Kidney capillary endothelial cell (primary cell): ENCODE measurements at places on chromosomes 3 and 15.

- DNase-seq, result no peak
Measured at GRCh38 chr3:175199961-175200360, 340.8 kb downstream of the NAALADL2 start.

GRCh38 chr3:133384331-133385027, 15.4 kb upstream of the BFSP2 start:
- peak; percentile 62 for DNase-seq

DNA sequence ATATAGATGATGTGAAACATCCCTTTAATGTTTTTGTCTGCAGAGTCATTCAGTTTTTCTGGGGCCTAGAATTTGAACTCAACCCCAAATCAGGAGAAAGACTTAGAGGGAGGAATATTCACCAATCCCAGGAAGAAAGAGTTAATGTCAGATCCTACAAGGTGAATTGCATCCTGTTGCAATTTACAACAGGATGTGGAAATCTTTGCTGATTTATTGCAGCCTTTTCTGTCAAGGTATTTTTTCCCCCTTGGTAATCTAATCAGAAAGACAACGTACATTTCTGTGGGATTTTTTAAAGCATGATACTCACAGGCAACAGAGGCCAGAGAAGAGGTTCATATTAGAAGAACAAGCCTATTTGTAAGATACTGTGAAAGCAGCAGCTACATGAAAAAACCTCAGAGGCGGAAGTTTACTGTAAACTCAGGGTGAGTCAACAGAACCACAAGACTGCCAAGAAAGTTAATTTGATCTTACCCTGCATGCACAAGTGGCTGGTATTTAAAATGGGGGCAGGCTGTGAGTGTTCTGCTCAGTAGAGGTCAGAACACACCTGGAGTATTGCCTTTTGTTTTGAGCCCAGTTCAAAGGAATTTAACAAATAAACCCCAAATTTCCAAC, 531.9 kb downstream of the AGBL1 start:
- peak; percentile 63 for DNase-seq

GRCh38 chr15:70127288-70127746, 29.6 kb upstream of the TLE3 start:
- DNase-seq, result peak; percentile 83

GRCh38 chr3:146124126-146124801, 36.7 kb downstream of the PLOD2 start:
- DNase-seq, result no peak

- no peak for DNase-seq
Measured at GRCh38 chr3:166810741-166811445, 569.2 kb downstream of the ZBBX start.

DNA sequence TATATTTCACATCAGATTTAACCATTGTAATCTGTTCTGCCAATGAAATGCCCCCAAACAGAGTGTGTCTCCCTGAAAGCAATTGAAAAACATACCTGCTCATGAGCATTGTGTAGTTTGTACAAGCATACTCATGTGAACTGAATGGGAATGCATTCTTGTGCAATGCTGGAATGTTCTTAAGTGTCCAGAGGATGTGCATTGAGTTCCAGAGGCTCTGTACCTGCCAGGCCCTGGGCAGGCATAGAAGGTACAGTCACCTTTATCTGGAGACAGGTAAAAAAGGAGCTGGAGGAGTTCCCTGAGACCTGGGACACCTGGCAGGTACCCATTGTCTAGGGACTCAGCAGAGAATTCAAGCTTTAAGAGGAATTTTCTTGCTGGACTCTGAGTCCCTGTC, 2.8 kb downstream of the MRAS start:
- no peak for DNase-seq

DNA sequence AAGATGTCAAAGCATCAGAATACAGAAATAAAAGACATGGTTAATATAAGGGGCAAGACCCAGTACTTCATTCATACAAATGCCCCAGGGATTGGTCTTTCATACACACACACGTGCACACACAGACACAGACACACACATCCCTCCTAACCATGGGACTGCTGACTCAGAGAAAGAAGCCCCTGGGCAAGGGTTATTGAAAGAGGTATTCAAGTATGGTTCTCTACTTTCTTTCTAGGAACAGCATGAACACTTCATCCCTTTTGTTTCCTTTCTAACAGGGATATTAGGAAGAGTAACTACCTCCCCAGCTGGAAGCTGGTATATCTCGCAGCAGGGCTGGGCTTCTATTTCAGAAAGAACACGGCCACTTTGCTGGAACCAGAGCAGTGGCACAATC, 33.2 kb upstream of the ZFAND6 start:
- no peak for DNase-seq

GRCh38 chr15:91491101-91491950, 362.2 kb upstream of the SLCO3A1 start:
- DNase-seq, result no peak

DNA sequence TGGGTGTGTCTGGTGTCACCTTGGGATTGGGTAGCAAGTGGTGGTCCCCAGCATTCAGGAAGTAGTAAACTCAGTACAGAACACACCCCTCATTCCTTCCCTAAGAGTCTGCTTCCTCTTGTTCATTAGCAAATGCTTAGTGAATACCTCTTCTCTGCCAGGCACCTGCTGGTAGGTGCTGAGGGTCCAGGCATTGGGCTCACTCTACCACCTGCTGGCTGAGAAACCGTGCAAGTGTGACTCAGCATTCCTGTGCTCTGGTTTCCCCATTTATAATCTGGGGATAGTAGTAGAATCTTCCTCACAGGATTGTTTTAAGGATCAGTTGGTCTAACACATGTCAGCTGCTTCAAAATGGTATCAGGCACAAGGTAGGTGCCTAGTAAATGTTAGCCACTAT, 4.8 kb downstream of the SHF start:
- DNase-seq, result no peak

DNA sequence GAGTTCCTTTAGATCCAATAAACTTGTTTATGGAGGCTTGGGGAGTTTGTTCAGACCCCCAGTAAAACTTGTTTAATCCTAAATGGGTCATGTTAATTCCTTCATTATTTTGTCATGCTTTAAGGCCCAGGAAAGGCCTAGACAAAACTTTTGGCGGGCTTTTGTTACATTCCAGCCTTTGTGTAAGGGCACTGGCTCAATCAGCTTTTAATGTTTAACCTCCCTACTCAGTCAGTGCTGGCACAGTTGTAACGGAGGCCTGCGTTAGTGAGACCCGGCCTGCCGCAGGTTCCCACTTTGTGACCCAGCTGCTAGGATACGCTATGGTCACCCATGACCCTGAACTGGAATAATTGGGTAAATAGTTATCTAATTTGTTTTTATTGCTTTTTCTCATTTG, 59.2 kb downstream of the OXSM start:
- DNase-seq, result no peak

- DNase-seq, result no peak
Measured at GRCh38 chr15:43314171-43314570, 16.2 kb downstream of the LCMT2 start.
